ENCODE measurements at places on chromosomes 3 and 15.

DNA sequence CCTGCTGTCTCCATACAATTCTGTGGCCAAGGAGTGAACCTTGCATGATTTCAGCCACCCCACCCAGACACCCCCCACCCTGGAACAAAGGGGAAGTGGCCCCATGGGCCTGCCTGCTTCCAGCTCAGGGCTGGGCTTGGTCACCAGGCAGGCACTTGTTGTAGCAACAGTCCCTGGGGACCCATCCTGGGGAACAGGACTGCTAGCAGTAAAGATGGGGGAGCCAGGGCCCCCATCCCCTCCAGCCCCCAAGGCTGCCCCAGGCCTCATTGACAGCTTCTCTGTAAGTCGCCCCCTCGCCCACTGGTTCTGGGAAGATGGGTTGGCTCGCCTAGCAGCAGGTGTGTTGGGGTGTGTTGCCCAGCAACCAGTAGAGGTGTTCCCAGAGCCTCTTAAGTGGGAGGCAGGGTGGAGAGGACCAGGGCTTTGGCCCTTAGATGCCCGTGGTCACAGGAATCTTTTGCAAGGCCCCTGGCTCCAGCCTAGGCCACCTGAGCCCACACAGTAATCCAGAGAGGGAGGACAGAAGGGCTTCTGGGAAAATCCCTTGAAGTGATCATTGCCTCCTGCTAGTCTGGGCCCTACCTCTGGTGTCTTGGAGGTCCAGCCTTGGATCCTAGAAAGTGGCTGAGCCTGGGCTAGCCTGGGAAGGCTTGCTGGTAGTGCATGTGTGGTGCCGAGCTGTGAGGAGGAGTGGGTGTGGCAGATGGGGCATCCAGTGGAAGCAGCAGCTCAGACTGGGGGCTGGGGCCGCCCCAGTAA is 48.9 kb downstream of the CYP11A1 start:
- DNase-seq, result no peak

DNA sequence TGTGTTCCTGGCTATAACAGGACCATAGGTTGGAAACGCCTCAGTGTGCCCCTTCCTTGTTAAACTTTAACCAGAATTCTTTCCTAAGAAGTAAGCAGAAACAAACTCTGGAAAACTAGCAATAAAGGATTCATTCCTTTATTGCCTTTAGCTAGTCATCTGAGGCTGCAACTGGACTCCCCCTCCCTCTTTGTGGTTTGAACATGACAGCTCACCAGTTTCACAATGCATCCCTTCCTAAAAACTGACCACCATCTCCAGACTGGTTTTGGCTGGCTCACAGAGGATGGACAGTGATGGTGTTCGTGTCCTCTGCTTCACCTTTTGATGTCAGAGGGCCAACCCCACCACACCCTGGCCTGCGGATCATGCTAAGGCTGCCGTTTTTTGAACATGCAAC is 27.9 kb upstream of the TGFBR2 start:
- no peak for DNase-seq

GRCh38 chr3:58274027-58274614 is 31.9 kb upstream of the RPP14 start:
- no peak for DNase-seq

DNA sequence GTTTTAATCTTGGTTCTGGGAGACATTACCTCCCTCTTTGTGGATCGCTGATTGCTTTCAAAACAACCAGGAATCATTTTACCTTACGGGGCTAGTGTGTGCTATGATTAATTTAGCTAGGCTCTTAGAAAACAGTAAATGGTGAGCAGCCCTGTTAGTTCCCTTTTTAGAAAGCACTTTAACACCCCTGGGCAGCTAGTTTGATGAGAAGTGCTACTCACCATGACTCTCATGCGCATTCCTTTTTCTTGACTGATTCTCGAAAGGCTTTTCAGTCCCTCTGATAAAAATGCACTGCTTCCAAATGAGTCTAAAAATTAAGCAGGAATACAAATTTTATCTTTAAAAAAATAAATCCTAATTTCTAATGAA is 75.3 kb upstream of the LEKR1 start:
- no peak for DNase-seq

DNA sequence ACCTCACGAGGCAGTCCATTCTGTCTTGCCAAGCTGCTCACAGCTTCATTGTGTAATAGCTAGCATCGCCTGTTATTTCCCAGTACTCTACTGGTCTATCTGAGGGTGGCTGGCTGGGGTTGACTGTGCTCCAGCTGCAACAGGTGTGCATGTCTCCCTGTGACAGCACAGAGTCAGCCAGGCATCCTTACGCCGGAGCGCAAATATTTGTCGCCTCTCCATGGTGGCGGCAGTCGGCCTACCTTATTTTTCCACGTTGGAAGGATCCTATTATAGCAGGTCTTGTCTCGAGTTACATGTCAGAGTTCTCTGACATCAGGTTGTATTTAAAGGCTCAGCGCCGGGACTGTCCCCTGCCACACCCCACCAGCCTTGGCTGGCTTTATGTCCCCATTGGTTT is 307.1 kb downstream of the TLE3 start:
- DNase-seq, result no peak

GRCh38 chr3:191290311-191291025 is 38.7 kb upstream of the CCDC50 start:
- peak; percentile 29 for DNase-seq

GRCh38 chr3:80535286-80535685 is 767.5 kb upstream of the ROBO1 start:
- DNase-seq, result no peak

All from CD4-positive, alpha-beta T cell treated with Interleukin-21 for 1 hour (primary cell).